Left renal pelvis (tissue), 4 donors: ENCODE measurements at places on chromosomes 1 and 21. TPM values are rescaled to one million over a fixed set of nuclear protein-coding genes. Genes with fewer than 3 reads are reported as not detected.

DNA sequence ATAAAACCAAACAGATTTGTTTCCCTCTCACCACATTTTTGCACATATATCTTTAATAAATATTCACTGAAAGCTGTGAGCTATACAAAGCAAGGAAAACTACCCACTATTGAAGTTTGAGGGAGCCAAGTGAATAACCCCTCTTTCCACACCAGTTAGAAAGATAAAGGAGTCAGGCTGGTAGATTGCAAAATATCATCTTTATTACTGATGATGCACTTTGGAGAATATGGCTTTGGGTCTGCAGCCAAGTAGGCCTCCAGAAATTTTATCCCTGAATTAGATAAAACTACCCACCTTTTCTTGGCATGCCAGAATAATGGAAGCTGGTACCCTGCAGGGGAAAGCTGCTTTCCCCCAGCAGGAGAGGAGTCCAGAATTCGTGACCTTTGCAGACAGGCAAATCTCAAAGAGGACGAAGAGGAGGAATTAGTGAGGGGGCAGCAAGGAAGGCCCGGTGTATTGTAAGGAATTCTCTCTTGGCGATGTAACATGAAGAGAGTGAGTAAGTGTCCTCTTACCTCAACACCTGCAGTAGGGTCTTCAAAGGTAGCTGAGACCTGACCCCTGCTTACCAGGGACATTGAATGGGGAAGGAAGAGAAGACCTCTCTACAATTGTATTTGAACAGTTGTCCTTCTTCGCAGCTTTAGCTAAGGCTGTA is 84.7 kb downstream of the LRRC8D start:
- DNase-seq: no peak

GRCh38 chr1:69438056-69438795 is 129.5 kb upstream of the LRRC7 start:
- DNase-seq: peak; percentile 14

- DNase-seq: no peak
These were observed 18.8 kb downstream of the MAP7D1 start for GRCh38 chr1:36174713-36175112.

- DNase-seq: no peak
These were observed 32.3 kb downstream of the MAN1C1 start for GRCh38 chr1:25648681-25649440.

GRCh38 chr1:151175041-151175741 is 590 bp downstream of the TMOD4 start:
- no peak for DNase-seq

DNA sequence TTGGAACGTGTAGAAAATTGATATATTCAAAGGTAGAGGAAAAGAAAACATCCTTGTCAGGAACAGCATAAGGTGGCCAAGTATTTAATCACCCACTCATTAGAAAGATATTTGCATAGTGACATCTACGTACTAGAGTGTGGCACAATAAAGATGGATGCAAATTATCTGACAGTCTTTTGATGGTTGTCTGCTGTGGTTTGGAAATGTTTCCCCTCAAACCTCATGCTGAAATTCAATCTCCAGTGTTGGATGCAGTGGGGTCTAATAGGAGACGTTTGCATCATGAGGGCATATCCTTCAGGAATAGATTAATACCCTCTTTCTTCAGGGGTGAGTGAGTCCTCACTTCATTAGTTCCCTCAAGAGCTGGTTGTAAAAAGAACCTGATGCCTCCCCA is 34.1 kb upstream of the RUNX1 start:
- DNase-seq: no peak

GRCh38 chr21:35119501-35120047 is 70.5 kb upstream of the RUNX1 start:
- DNase-seq: no peak

DNA sequence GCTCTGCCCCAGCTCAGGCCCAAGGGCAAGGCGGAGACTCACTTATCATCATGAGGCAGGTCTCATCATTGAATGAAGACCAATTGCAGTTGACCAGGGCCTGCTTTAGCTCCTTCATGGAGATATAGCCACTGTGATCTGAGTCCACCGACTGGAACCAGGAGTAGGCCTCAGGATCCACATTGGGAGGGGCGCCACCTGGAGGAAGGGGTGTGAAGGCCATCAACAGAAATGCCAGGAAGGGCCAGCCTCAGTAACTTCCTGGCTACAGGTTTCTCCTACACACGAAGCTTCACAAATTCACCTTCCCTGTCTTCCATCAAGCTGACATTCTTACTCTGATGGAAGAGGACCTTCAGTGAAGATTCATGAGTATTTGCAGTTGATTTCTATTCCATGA is 11.6 kb downstream of the PEF1 start:
- DNase-seq: no peak

- peak; percentile 45 for DNase-seq
These were observed at the start of gene BACE2 for GRCh38 chr21:41167348-41168342. Gene BACE2, plus strand, starts transcription at chr21:41168160. Its CDS starts 104 bp downstream, at chr21:41168264.

- DNase-seq: no peak
These were observed 47.3 kb downstream of the FAM78B start for GRCh38 chr1:166119471-166119965.

Gene OR2T35
- polyA plus RNA-seq: not detected

Gene WLS
- polyA plus RNA-seq: 123 TPM

Gene CYP4A22
- polyA plus RNA-seq: 3.3 TPM

Gene C1orf105
- not detected for polyA plus RNA-seq

Gene DNAI4
- 15.5 TPM for polyA plus RNA-seq

Gene DIO1
- polyA plus RNA-seq: 9.7 TPM

Gene SYCP1
- 0.79 TPM for polyA plus RNA-seq

Gene PLEKHA6
- 46.3 TPM for polyA plus RNA-seq
